ENCODE measurements at places on chromosomes 11 and 22.

- no peak for DNase-seq
Measured at GRCh38 chr11:47552056-47552565, 821 bp downstream of the CELF1 start.

- no peak for DNase-seq
Measured at GRCh38 chr22:20236052-20236717, 31.9 kb downstream of the RTN4R start.

GRCh38 chr22:33476716-33477115, 418.5 kb upstream of the SYN3 start:
- no peak for DNase-seq

DNA sequence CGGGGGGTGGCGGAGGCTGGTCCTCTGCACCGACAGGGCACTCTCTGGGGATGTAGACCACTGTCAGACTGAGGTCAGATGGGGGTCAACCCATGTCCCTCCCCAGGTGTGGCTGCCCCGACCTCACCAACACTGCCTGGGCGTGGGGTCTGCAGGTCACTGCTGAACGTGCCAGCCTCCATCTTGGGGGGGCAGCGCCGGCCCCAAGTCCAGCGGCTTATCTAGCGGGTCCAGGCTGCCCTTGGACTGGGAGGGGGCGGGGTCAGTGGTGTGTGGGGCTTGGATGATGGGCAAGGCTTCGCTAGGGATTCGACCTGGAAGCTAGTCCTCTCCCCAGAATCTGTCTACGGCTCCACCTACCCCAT, 178.2 kb downstream of the IGLL1 start:
- DNase-seq, result no peak

DNA sequence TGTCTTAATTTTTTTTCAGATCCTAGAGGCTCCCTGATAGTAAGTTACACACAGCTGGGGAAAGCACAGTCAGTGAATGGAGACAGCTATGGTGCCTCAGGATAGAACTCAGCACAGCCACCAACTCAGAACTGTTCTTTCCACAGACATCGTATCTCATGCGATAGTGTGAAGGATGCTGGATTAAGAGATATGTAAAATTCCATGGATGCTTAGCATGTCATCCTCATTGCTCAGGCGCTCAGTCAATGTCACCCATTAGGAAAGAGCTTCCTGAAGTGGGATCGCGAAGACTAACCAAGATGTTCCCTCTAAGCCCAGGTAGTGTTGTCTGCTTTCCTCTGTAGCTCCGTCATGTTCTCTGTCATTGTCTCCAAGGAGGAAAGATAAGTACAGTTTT, 1000.4 kb downstream of the OPCML start:
- no peak for DNase-seq

DNA sequence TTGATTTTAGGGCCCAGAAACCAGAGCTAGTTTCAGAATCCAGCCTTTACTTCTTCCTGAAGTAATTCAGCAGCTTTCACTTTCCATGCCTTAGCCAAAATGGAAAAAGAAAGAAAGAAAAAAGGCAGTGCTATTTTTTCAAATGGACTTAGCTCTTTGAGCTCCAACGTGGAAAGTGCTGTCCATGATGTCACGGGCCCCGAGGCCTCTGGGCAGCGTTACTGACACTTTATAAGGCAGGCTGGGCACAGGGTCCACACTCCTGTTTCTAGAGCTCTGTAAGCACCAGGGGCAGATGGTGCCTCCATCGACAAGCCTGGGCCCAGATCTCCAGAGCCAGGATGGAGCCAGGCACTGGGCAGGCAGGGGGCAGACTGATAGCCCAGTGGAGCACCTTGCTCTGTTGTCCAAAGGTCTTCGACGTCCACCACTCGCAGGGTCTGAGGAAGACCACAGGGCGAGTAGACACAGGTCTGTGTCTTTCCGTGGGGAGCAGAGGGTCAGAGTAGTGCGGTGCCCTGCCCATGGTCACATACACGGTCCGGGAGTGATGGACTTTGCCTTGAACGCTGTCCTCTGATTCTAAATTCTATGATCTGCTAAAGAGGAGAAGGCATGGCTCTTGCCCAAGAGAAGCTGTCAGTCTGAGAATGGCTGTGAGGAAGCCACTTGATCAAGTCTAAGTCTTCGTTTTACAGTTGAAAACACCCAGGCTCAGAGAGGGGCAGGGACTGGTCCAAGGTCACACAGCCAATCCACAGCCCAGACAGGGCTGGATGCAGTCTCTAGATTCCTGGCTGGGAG, 22.0 kb upstream of the WNT11 start:
- no peak for DNase-seq

GRCh38 chr11:73991471-73992006, 8.9 kb upstream of the UCP2 start:
- DNase-seq, result no peak

DNA sequence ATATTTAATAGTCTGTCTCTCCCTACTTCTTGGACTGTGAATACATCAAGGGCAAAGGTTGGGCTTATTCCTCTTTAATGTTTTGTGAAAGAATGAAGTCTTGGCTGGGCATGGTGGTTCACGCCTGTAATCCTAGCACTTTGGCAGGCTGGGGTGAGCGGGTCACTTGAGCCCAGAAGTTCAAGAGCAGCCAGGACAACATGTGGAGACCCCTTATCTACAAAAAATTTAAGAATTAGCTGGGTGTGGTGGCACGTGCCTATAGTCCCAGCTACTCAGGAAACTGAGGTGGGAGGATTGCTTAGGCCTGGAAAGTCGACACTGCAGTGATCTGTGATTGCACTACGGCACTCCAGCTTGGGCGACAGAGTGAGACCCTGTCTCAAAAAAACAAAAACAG, 20.2 kb downstream of the RNF121 start:
- DNase-seq, result no peak

GRCh38 chr22:50145721-50146438, 24.7 kb upstream of the PANX2 start:
- DNase-seq, result no peak

DNA sequence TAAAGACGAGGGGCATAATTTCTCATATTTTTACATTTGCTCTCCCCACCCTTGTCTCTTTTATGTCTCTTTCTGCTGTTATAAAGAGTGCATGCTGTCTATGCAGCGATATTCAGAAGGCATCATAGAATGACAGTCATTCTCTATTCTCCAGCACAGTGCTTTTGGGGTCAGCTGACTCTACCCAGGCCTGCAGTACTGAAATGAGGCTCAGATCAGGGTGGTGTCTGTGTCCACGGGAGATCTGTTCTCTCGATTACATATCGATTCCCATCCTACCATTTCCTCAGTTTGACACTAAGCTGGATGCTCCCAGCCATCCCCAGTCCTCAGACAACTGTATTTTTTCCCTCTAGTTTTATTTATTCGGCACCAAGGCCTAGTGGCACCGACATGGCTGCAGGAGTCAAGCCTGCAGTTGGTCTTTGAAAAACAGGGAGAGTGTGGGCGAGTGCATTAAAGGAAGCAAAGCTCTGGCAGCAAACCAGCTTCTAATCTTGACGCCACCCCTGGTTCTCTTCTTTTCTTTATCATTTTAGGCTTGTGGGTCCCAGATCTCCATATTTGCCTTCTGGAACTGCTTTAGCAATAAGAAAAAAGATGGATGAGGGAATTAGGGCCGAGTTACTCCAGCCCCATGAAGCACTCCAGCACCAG, 71.6 kb upstream of the PICALM start:
- no peak for DNase-seq

DNA sequence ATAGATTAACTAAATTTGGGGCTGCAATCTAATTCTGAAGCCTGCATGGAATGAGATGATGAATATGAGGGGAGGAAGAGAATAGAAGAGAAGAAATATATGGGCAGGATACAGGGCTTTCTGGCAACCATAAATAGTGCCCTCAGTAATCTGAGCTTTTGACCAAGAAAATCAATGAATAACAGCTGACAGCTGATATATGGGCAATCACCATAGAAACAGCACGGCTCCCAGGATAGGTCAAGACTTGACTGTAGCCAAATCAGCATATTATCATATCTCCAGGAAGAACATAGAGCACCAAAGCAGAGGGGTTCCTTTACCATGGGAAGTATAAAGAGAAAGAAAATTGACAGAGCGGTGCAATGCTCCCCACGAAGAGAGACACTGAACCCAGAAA, 643.8 kb upstream of the TENM4 start:
- DNase-seq, result no peak

- no peak for DNase-seq
Measured at GRCh38 chr22:46688949-46689348, 49.1 kb downstream of the CERK start.

DNA sequence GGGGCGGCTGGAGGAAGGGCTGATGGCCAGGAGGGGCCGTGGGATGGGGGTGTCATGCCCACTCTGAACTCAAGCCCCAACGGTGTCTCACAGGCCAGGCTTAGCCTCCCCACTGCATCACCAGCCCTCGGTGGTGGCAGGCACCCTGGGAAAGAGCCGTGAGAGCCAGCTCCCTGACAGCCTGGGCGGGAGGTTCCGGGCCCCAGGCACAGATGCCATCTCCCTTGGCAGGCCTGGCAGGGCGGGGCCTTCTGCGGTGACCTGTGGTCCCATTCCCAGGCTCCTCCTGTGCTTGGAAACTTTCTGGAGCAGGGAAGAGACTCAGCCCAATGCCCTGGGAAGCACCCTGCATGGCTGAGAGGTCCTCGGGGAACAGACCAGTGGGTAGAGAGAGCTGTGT, 4.8 kb downstream of the PHLDA2 start:
- DNase-seq, result no peak

DNA sequence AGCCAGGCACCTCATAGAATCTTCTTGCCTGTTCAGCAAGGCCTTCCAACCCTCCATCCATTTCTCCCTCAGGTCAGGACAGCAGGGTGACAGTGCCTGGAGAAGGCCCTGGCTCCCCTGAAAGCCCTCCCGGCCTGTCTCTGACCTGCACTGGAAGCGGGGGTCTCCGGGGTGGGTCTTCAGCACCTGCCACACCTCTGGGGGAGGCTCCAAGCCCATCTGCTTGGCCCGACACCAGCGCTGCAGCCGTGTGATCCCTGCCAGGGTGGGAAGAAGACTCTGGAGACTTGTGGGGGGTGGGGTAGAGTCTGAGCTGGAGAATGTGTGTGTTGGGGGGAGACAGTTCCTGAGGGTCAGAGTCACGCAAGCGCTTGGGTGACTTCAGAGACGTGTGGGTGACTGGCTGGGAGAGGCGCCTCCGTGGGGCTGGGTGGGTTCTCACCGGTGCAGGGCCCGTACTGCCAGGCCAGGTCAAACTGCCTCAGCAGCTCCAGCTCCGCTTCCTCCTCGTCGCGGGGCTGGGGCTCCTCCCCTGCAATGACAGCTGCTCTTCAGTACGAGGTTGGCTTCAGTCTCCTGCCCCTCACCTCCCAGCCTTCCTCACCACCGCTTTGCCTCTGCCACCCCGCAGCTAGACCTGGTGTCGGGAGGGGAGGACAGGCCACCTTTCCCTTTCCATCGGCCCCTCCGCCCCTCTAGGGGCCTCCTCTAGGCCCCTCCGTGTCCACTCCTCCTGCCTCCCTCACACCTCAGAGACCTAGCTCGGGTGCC, 615 bp downstream of the POLD4 start:
- no peak for DNase-seq

- no peak for DNase-seq
Measured at GRCh38 chr22:20156042-20156389, 5.2 kb upstream of the CCDC188 start.

- DNase-seq, result no peak
Measured at GRCh38 chr22:44458044-44459020, 39.7 kb downstream of the RTL6 start.

- no peak for DNase-seq
Measured at GRCh38 chr11:73164803-73165540, 22.9 kb upstream of the FCHSD2 start.

DNA sequence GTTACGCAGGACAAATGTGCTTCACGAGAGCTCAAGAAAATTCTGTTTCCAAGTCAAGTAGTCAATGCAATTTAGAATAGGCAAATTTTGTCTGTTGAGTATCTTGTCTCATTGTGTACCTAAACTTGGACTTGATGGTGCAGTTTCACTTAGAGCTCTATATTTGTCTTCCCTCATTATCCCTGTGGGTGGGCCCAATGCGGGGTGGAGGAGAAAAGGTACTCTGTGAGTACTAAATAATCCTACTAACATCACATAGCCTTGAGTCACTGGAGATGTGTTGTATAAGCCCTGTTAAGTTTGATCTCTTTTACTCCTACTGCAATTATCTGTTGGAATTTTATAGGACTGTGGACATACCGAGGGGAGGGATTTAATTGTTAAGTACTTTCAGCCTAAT, 331.2 kb downstream of the METTL15 start:
- DNase-seq, result no peak

DNA sequence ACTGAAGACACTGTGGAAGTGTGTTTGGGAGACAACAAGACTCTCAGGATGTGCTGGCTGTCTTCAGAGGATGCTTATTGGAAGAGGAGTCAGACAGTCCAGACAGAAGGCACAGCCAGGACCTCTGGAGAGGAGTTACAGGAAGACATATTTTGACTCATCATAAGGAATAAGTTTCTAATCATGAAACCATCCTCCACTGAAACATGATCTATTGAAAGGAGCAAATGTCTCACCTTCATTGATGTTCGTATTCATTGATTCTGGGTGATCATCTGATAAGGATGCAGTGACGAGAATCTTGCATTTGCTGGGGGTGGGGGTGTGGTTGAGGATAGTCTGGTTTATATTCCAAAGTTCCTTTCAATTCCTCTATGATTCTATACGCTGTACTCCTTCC, 2.5 kb upstream of the CXCR5 start:
- DNase-seq, result no peak

GRCh38 chr22:37352481-37352880, 70.2 kb downstream of the CYTH4 start:
- no peak for DNase-seq

- no peak for DNase-seq
Measured at GRCh38 chr11:45523760-45524159, 141.7 kb downstream of the CHST1 start.

DNA sequence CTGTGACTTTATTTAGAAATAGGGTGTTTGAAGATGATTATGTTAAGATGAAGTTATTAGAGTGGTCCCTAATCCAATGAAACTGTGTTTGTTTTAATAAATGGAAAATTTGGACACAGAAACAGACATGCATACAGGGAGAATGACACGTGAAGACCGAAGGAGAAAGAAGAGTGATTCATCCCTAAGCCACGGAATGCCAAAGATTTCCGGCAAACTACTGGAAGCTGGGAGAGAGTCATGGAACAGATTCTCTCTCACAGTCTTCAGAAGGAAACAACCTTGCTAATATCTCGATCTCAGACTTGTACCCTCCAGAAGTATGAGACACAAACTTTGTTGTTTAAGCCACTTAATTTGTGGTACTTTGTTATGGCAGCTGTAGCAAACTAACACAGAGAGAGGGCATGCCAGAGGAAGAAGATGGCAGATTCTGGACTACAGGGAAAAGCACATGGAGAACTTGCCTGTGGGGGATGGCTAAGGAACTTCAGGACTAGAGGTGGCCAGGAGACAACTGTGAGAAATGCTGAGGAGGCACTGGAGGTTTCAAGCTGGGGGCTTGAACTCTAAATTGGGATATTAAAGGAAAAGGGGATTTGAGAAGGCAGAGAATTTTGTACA, 733.5 kb upstream of the CCDC90B start:
- DNase-seq, result no peak
